Kidney epithelial cell (primary cell): ENCODE measurements at places on chromosomes 3 and 15. TPM values are rescaled to one million over a fixed set of nuclear protein-coding genes. Genes with fewer than 3 reads are reported as not detected.

The SERPINI1 gene
- total RNA-seq = 1.9 and 2.4 TPM in 2 replicates

DNA sequence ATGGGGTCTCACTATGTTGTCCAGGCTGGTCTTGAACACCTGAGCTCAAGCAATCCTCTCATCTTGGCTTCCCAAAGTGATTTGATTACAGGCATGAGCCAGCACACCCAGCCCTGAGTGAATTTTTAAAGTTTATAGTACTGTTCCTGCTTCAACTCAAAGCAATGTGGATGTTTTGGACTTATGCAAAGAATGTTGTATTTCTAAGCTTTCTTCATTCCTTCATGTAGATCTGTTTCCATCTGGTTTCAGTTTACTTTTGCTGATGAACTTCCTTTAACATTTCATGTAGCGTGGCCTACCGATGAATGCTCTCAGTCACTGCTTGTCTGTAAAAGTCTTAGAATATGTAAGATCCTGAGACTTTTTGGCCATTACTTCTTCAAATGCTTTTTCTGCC is 23.2 kb downstream of the NRG4 start:
- DNase-seq = no peak

The GP9 gene
- not detected in 2 replicates for total RNA-seq

DNA sequence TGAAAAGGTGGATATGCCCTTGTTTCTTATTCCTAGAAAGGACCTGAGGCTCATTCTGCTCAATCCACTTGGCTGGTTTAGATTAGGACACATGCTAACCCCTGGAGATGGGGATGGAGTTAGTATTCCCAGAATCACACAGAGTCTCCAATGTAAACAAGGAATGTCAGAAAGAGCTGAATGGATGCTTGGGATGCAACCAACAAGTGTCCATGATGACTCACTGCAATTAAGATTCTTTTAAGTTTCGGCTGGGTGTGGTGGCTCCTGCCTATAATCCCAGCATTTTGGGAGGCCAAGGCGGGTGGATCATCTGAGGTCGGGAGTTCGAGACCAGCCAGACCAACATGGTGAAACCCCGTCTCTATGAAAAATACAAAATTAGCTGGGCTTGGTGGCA is 315.5 kb upstream of the AZI2 start:
- no peak for DNase-seq

GRCh38 chr3:113268311-113268710 is 57.0 kb downstream of the BOC start:
- no peak for DNase-seq

The CIB2 gene
- 16.3 and 21.4 TPM in 2 replicates for total RNA-seq

DNA sequence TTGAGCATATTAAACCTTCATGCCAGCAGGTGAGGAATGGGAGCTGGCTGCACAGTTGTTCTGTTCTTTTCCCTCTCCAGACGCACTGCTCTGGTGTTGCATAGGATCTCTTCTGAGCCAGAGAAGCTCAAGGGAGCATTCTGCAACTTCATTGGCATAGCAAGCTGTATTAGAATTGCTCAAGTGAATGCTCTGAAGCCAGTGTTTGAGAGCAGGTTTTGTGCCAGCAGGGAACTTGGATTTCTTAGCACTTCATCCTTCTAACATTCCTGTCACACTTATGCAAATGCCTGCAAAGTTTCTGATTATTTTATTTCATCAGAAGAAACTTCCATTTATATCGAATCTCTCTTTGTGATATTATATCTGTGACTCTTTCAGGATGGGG is 366.6 kb downstream of the AGBL1 start:
- DNase-seq = no peak

The GOLGA6L7 gene
- total RNA-seq = not detected in 2 replicates

GRCh38 chr3:9646800-9647152 is 2.5 kb upstream of the MTMR14 start:
- DNase-seq = no peak

- DNase-seq = no peak
These were observed 243.0 kb downstream of the NAALADL2 start for GRCh38 chr3:175102161-175102560.

GRCh38 chr3:70064194-70064779 is 64.8 kb downstream of the SAMMSON start:
- DNase-seq = peak; percentile 5

The PHLDB2 gene
- total RNA-seq = 57.2 and 57.6 TPM in 2 replicates

DNA sequence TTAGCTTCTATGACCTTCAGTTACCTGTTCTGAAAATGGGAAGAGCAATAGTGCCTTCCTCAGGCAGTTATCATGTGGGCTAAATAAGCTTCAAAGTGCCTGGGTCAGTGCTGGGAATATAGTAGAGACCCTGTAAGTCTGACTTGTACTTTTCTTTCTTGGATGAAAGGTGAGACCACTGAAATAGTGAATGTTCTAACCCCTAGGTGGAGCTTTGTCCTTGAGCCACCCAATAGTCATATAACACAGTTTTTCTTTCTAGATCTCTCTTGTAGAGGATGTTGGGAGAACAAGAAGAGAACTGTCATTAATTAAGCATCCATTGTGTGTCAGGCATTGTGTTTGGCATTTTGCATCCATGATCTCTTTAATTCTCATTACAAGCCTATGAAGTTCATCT is 13.0 kb upstream of the BFSP2 start:
- DNase-seq = no peak

DNA sequence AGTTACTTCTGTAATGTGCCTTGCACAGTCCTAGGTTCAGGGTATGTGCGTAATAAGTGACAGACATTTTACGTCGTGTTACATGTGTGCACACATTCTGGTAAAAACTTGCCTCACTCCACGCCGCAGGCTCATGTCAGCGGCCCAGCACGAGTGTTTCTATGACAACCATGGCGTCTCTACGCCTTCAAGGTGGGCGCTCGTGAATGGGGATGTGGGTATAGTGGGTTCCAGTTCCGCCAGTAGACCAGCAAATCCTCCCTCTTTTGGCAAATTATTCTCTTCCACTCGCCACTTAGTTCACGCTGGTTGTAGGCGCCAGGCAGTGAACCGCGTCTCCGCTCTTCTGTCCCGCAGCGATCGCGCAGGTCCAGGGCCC is 40.3 kb downstream of the CHST14 start:
- DNase-seq = no peak

The PTX3 gene
- 24.4 and 31.1 TPM in 2 replicates for total RNA-seq

GRCh38 chr3:88657459-88657858 is 450.0 kb upstream of the EPHA3 start:
- DNase-seq = no peak

DNA sequence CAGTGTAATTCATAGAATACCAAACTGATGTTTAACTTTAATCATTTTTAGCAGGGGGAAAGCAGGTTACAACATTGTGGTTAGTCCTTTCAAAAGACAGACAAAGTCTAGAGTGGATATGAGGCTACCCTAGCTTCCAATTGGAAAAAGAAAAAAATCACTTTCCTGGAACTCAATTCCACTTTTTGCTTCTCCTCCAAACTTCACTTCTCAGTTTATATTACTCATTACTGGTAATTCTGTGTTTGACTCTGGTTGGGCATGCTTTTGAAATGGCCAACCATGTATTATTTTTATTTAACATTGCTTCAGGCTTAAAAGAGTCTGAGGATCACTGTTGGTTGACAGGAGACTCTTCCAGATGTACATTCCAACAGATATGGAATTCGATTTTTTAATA is 84.8 kb downstream of the RAP2B start:
- DNase-seq = no peak

DNA sequence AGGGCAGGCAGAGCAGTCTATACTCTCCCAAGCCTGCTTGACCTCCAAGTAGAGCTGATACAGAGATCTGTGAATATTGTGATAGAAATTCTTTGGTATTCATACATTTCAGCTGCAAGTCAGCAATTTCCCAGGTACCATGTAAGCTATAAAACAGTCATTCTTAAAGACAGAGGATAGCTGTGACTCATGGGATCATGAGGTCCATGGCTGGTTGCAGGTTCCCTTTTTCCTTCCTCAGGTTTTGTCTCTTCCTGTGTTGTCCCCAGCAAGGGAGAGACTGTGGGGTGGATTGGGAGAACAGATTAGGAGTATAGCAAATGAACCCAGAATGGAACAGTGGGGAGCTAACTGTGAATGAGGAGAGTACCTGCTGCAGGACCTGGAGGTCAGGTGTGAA is 5.4 kb upstream of the P4HTM start:
- DNase-seq = no peak

DNA sequence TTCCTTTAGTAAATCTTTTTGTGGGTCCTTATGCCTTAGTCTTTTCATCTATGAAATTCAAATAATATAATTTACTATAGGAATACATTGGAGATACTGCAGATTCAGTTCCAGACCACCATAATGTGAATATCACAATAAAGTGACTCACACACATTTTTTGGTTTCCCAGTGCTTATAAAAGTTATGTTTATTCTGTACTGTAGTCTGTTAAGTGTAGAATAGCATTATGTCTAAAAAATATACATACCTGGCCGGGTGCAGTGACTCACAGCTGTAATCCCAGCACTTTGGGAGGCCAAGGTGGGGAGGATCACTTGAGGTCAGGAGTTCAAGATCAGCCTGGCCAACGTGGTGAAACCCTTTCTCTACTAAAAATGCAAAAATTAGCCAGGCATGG is 53.9 kb upstream of the PAQR5 start:
- no peak for DNase-seq

DNA sequence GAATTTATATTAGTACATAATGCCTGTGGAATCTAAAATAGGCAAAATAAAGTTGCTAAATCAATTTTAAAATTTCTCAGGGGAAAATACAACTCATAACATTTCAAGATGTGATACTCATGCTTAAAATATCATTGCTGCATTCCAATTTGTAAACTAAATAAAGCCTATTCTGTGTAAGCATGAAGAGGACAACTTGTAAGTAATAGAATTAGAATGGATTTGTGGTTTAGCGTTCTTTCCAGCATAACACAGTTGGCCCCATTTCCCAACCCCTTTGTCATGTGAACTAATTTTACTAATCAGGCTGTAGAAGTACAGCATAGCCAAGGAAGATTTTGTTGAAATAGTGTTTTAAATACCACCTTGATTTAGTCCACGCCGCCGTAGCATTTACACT is 437.2 kb downstream of the SI start:
- DNase-seq = no peak

The USP8 gene
- 49.6 and 55.1 TPM in 2 replicates for total RNA-seq

GRCh38 chr3:50127251-50127691 is 27.9 kb upstream of the SEMA3F start:
- no peak for DNase-seq

GRCh38 chr3:169430707-169431404 is 232.7 kb downstream of the MECOM start:
- DNase-seq = peak; percentile 21

GRCh38 chr3:55307622-55308021 is 179.5 kb downstream of the WNT5A start:
- DNase-seq = no peak

- DNase-seq = no peak
These were observed 75.6 kb downstream of the TRAK1 start for GRCh38 chr3:42166662-42167300.

GRCh38 chr3:165815682-165816081 is 21.5 kb downstream of the BCHE start:
- no peak for DNase-seq

DNA sequence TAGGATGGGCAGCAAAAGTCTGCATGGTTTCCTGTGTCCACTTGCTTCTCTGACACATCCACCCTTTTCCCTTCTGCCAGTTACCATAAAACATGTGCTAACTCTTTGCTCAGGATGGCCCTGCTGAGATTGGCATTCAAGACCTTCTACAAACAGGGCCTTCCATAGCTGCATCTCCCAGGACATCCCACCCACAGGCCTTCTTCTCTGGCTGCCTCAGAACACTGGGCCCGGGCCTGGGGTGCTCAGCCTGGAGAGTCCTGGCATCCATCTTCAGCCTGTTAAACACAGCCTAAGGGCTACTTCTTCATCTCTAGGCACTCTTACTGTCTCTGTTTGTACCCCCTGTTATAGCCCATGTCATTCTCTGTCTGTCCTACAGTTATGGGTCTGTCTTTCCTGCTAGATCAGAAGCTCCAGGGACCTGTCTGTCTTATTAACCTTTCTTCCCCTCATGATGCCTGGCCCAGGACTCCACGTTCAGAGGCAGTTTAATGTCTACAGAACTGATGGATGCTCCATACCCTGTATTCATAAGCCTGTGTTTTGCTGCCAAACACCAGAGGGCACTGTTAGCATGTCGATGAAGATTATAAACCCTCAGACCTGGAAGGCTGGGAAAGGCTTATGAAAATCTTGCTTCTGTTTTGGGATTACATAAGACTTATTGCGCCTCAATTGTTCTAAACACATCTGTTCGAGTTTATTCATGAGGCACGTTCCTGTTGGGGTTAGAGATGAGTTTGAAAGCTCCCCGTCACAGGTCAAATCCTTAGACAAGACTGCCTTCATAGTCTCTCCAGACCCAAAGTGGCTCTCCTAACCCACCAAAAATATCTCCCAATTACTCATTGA is 16.5 kb downstream of the SEMA3G start:
- peak; percentile 38 for DNase-seq

The SLC9C1 gene
- total RNA-seq = 2.2 TPM in 1 of 2 replicates, not detected in the other

GRCh38 chr3:46501702-46502101 is 3.9 kb downstream of the RTP3 start:
- no peak for DNase-seq

The CD200 gene
- total RNA-seq = 19.2 and 19.3 TPM in 2 replicates

The ARMC8 gene
- 27.1 and 42.5 TPM in 2 replicates for total RNA-seq

- no peak for DNase-seq
These were observed 39.5 kb upstream of the PRR23E start for GRCh38 chr3:127153506-127153815.

The PODXL2 gene
- total RNA-seq = 69.5 and 70.4 TPM in 2 replicates

GRCh38 chr3:159804726-159805410 is 183.8 kb upstream of the IL12A start:
- no peak for DNase-seq
